ENCODE measurements at places on chromosomes 2 and 18.

DNA sequence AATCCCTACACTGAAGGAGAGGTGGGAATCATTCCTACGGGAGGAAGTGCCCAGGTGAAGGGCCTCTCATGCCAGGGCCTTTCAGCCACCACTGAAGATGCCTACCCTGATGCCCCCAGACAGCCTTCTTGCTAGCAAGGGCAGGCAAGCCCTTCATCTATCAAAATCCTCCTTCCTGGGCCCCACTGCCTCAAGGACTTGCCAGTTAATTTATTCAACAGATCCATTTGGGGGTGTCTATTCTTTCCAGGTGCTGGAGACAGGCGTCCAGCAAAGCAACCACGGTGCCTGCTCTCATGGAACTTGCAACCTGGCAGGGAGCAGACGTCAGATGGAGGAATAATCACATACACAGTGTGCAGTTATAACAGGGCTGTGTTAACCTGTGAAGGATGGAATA lies 95.5 kb downstream of the GYPC start:
- DNase-seq: no peak

GRCh38 chr2:168703926-168704325 lies 98.5 kb upstream of the NOSTRIN start:
- no peak for DNase-seq

DNA sequence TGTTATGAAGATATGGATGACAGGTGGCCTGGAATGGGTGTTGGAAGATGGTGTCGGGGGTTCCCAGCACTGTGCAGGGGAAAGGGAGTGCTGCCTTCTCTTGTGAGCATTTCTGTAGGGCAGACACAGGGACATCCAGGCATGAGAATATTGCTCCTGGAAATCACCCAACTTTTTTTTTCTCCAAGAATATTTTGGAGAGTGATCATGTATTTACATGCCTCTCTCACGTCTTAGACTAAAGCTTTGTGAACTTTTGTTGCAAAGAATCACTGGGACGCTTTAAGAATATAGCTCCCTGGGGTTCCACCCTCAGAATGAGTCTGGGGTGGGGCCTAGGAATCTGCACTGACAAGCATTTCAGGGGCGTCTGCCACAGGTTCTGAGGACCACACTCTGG lies 68.7 kb downstream of the VWA3B start:
- no peak for DNase-seq

DNA sequence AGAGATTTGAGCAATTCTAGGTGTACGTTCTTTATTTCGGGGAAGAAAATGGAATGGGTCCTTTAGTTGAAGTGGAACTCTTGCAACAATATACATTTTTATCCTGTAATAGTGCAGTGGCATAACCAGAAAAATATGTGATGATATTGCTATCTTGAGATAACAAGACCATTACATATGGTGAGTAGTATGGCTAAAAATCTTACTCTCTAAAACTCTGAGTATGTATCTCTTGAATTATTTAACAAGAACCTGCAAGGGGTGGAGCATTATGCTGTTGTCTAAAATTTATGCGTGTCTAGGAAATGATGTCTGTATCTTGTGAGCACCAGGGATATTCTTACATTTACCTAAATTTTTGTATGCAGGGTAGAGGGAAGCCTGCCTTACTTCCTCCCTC lies 68.4 kb upstream of the SLC4A10 start:
- no peak for DNase-seq

DNA sequence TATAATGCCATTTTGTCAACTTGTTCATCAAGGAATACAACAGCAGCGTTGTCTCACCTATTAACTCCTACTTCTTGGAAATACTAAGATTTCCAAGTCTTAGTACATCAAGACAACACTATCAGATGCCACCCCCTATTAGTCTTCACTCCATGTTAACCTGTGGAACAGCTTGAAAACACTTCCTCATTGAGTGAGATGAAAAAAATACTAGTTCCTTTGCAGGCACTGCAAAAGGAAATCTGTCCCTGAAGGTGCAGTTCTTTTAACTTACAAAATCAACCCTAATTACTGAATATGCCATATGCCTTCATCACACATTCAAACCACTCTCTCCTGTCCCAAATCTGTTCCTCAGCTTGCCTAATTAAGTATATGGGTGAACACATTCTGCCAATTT lies 4.0 kb downstream of the CWC22 start:
- DNase-seq: no peak

DNA sequence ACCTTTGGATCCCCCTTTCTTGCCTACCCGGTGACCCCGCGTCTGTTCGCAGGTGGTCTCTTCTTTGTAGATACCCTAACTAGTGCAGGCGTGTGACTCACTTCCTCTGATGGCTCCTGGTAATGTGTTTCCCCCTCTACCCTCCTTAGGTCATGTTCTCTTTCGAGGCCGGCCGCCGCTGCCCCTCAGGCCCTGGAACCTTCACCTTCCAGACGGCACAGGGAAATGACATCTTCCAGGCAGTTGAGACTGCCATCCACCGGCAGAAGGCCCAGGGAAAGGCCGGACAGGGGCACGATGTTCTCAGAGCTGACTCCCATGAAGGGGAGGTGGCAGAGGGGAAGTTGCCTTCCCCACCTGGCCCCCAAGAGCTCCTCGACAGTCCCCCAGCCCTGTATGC lies 1.6 kb downstream of the DOK1 start:
- no peak for DNase-seq

GRCh38 chr2:167510071-167510759 lies 621.9 kb downstream of the XIRP2 start:
- DNase-seq: no peak

DNA sequence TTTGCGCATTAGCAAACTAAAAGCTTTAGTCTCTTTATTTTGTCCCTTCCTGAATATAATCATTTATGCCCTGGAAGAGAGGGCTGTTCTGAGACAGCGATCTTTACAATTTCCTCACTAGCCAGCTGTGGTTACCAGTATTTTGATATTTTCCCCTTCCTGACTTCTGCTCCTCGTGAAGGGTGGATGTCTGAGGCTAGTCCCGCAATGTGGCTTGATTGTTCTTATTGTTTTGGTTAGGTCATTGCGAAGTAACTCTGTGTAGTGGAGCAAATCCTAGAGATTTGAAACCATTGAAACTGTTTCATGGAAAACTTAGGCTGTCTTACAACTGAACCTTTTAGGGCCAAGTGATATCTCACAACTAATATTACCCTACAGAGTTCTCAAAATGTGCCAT lies 2.4 kb downstream of the MRPL33 start:
- DNase-seq: no peak

- DNase-seq: no peak
Observed at GRCh38 chr2:60318544-60318943, 234.9 kb downstream of the BCL11A start.

GRCh38 chr18:48391868-48392267 lies 17.3 kb downstream of the ZBTB7C start:
- no peak for DNase-seq

GRCh38 chr2:226478109-226478809 lies 321.4 kb downstream of the IRS1 start:
- no peak for DNase-seq

DNA sequence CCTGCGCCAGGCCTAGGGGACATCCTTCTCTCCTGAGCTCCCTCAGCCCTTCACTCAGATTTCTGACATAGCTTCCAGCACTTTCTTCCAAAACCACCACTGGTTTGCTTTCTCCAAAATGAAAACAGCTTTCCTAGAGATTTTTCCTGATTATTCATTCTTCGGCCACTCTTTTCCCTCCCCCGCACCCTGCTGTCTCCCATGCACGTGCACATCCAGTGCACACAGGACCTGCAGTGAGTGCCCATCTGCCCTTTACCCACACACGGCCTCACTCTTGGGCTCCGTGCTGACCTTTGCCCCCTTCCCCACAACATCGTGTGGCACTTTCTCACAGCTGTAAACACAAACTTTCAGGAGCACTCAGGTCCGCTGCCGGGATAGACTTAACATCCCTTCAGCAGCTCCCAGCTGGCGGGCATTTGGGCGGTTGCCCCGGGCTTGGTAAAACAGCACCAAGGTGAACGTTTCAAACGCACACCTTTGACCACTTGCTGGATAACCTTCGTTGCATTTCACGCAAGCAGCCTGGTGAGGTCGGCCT lies 25.8 kb downstream of the KIF1A start:
- no peak for DNase-seq

DNA sequence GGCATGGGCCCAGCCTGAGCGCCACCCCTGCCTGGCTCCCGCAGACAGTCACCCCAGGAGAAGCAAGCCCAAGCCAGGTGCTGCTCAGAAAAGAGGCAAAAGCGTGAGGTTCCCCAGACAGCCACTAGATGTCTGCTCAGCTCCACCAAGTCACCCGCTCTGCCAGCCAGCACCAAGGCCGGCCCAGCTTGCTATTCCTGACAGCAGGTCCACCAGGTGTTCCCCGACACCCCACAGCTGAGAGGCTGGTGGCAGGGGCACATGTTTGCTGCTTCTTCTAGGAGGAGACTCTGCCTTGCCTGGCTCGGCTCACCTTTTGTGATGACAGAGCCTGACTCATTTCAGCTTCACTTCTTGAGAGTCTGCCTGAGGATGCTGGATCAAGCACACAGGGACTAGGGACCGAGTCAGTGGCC lies 206.7 kb downstream of the MGAT5 start:
- no peak for DNase-seq

DNA sequence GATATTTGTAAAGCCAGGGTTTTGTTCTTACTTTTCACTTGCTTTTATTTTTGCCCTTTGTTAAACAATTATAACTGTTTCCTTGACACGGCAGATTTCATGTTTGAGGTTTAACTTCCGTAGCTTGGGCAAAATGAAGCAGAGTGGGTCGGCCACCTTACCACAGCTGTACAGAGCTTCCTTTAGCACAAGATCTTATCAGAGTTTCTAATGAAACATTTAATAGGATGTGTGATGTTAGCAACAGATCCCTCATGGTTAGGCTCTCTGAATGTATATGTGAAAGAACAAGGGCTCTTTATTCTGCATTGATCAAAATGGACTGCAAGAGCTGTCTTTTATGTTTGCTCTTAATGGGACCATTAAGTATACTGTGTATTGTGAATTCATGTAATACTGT lies 22.3 kb downstream of the RNF125 start:
- peak; percentile 30 for DNase-seq

- peak; percentile 9 for DNase-seq
Observed at GRCh38 chr2:22355816-22356433, 1029.1 kb upstream of the KLHL29 start.

GRCh38 chr2:217691920-217692666 lies 310.7 kb downstream of the TNS1 start:
- no peak for DNase-seq

- no peak for DNase-seq
Observed at GRCh38 chr2:120669121-120669952, 66.3 kb upstream of the GLI2 start.

DNA sequence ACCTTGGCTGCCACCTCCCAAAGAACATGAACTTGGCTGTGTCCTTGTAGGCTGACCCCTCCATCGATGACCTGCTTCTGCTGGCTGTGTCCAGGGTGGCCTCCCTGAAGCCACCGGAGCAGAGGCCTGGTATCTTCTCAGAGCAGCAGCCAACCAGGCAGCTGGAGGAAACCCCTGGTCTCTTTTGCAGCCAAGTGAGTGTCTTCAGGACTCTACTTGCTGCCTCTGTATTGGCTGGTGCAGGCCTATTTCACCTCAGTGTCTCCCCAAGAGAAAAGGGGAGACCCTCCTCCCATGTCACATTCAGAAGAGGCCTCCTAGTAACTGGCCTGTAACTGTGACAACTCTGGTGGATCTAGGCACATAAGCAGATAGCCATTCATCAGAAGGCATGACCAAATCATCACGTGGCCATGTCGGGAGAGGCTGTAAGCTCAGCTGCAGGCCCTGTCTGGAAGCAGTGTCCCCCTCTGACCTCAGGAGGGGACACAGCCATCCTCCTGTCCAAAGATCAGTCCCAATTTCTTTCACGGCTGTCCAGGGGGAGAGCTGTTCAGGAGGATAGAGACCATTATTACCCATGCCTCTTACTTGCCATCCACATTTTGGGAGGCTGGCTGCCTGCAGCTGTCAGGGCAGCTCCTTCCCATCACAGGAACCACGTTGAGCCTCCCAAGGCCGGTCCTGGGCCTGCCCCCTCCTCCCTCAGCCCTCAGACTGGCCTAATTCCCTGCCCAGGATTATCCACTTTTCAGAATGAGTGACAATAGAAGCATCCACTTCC lies 20.9 kb upstream of the ROCK2 start:
- no peak for DNase-seq

- DNase-seq: no peak
Observed at GRCh38 chr18:8536231-8536630, 73.0 kb upstream of the RAB12 start.

DNA sequence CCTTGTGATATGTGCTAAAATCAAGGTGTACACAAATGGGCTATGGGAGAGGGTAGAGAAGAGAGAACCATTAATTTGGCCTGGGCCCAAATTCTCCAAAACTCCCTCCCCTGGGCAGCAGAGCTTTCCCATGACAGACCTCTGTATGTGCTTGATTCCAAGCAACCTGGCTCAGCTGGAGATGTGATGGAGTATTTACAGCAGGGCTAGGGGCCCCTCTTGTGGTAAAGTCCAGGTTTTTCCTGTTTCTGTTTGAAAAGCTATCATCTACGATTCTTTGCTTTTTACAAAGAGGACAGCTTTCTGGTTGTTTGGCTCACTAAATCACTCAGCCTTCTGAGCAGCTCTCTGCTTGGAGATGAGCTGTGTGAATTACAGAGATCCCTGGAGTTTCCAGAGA lies 40.3 kb downstream of the KCNS3 start:
- no peak for DNase-seq

- no peak for DNase-seq
Observed at GRCh38 chr2:121855510-121855909, 100.1 kb downstream of the TSN start.

DNA sequence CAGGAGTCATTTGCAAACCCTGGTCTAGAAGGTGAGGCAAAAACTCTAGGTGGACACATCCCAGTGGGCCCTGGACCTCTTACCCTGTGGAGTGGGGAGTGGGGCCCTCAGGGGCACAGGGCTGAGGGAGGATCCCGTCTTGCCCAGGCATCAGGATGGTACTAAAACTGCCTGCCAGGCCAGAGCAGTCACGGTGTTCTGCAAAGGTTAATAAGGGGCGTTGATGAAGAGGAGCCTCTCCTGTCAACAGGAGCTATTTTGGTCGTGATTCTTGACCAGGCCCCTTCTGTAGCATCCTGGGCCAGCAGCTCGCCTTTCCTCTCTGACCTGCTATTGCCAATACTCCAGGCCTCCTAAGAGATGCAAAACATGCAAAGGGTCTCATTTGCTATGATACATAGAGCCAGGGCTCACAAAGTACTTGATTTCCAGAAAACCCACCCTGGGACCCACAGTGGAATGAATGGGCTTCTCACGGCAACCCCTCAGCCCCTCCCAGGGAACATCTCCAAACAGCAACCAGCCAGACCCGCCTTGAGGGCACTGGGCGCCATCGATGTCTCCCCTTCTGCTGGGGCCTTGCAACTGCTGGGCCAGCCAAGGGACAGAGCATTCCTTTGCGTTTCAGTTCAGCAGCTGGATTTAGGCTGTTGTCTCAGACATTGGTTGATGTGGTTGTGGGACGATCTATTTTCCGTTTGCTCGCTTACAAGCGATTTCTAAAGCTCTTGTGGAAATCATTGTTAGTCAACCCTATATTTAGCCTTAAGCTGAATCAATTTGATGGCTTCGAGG lies 111.1 kb downstream of the PDCL3 start:
- no peak for DNase-seq

DNA sequence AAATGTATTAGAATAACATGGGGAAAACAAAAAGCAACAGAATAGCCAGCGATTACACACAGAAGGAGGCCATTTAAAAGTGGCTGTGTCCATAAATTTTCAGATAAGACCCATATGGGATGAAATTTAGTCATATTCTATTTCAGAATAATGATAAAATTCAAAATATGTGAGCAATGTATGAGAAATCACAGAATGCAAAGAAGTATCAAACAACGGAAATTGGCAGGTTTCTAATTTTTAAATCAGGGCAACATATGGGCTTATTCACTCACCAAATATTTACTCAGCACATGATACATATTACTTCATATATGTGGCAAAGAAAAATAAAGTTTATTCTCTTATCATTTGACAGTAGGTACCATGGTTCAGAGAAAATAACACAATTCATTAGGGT lies 208.5 kb downstream of the GRB14 start:
- DNase-seq: no peak

Data from stimulated activated CD8-positive, alpha-beta memory T cell treated with anti-CD3 and anti-CD28 coated beads, Interleukin-4, amount 100 ng/mL, for 24 hours (primary cell).